ENCODE measurements at places on chromosomes 3 and 15.

DNA sequence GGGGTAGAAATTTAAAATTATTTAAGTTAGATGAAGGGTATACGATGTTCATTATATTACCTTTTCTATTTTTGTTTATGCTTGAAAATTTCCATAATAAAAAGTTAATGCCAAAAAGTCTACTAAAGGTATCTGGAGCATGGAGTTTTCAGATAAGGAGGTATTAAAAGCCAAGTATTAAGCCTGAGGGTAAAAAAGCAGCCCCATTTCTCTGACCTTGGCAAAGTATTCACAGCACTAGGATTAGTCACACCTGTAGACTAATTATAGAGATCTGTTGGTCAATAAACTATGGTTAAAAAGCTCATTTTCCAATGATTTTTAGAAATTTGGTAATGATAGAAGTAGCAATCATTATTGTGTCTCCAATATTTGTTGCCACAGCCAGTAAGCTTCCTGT is 23.1 kb downstream of the XRN1 start:
- DNase-seq = no peak

DNA sequence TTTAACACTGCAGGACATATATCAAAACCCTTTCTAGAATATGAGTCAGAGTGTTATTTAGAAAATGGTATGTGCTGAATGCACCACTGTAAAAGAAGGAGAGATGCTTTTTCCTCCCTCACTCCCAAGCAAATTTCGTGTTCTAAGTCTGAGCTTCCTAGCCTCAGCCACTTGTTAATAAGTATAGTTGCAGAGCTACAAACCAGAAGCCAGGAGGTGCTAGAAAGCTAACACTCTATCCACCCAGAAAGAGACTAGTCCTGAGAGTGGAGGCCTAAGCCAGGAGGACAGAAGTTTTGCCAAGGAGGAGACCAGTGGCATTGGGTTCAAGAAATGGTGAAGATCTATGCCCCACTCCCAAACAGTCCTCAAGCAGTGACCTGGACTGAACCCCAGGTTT is 40.5 kb upstream of the GYG1 start:
- no peak for DNase-seq

GRCh38 chr3:45992133-45992729 is 3.4 kb downstream of the FYCO1 start:
- DNase-seq = no peak

DNA sequence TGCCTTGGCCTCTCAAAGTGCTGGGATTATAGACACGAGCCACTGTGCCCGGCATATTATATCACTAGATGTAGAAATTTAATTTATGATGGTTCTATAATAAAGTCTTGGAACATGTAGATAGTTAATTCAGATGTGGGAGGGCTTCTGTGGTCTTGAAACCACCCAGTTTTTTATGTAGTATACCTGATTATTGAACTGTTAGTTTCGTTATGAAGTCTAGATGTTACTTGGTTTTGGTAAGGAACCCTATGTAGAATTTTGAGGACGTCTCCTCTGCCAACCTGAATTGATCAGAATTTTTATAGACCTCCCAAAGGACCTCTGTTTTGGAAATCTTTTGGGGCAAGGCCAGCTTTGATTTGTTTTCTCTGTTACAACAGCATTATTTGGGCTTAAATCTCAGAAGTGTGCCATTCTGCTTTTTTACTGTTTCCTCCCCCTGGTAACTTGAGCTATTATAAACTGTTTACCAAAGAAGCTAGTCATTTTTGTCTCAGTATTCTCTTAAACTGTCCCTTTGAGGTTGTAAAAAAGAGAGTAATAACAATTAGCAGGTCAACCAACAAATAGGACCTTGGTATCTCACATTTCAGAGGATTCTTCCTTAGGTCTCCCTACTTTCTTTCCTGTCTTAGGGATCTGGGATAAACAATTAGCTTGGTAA is 20.8 kb downstream of the AKAP13 start:
- no peak for DNase-seq

Measured in activated CD4-positive, alpha-beta T cell treated with anti-CD3 and anti-CD28 coated beads, Interleukin-2, amount 50 U/mL, for 4 hours (primary cell).